ENCODE measurements at places on chromosomes 4 and X. TPM values are rescaled to one million over a fixed set of nuclear protein-coding genes. Genes with fewer than 3 reads are reported as not detected.
A peak's percentile ranks its signal among the peaks of the same experiment; 100 is the strongest.

The MAGEC3 gene
- total RNA-seq, result not detected

DNA sequence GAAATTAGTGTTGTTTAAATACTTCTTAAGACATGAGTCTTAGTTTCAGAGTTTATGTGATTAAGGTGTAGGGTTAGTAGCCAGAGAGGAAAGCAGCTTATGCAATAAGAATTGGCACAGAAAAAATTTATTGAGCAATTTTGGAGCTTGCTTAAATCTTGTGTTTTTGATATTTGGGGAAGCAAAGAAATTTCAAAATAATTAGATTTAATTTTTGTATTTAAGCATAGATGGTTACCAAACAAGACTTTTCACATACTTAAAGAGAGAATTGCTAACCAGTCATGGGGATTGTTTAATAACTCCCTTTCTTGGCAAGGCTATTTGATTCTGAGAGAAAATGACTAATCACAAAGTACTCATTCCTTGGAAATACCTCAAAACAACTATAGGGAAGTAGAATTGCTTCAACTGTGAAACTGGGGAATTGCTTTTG lies 202.0 kb upstream of the GRID2 start:
- H3K36me3 ChIP-seq, result no peaks in the 10 kb centered on the region
- DNase-seq, result no peak

- H3K27me3 ChIP-seq, result no peaks in the 10 kb centered on the region
- no peaks in the 10 kb centered on the region for H3K36me3 ChIP-seq
- no peak overlapping the region for H3K4me3 ChIP-seq
- H3K4me1 ChIP-seq, result peaks cover 41% of the 10 kb centered on the region
- DNase-seq, result no peak
- no peak overlapping the region for H3K27ac ChIP-seq
Measured at GRCh38 chrX:140180585-140180984, 215.3 kb upstream of the CXorf66 start.

The DKK2 gene
- not detected for total RNA-seq

The ETDA gene
- total RNA-seq, result not detected

The SEL1L3 gene
- 35.1 TPM for total RNA-seq

The LARP7 gene
- total RNA-seq, result 46.2 TPM

- H3K27ac ChIP-seq, result no peak overlapping the region
- DNase-seq, result no peak
- H3K27me3 ChIP-seq, result peaks cover 7% of the 10 kb centered on the region
- H3K4me1 ChIP-seq, result peaks cover 10% of the 10 kb centered on the region
- H3K4me3 ChIP-seq, result no peak overlapping the region
- H3K36me3 ChIP-seq, result peaks cover 3% of the 10 kb centered on the region
Measured at GRCh38 chrX:119389214-119389613, 9.9 kb upstream of the SLC25A43 start.

The RPS6KA6 gene
- total RNA-seq, result 13.1 TPM

- H3K27ac ChIP-seq, result no peak overlapping the region
- no peaks in the 10 kb centered on the region for H3K36me3 ChIP-seq
- DNase-seq, result no peak
Measured at GRCh38 chr4:76663824-76664223, 228.8 kb downstream of the SHROOM3 start.

The SLC9A7 gene
- 18.4 TPM for total RNA-seq

The CLGN gene
- total RNA-seq, result 3.4 TPM

The HTR2C gene
- 2.3 TPM for total RNA-seq

- no peaks in the 10 kb centered on the region for H3K27me3 ChIP-seq
- H3K4me1 ChIP-seq, result no peaks in the 10 kb centered on the region
- H3K27ac ChIP-seq, result no peak overlapping the region
- no peak overlapping the region for H3K4me3 ChIP-seq
- H3K36me3 ChIP-seq, result no peaks in the 10 kb centered on the region
Measured at GRCh38 chr4:36321176-36321575, 39.8 kb downstream of the DTHD1 start.

The UGT2B7 gene
- not detected for total RNA-seq

GRCh38 chr4:83917572-83917971 lies 381.7 kb downstream of the GPAT3 start:
- no peak for DNase-seq
- peaks cover 64% of the 10 kb centered on the region for H3K27me3 ChIP-seq
- 0 out of 2 replicates have a peak, but pooled peaks cover 3% of the 10 kb centered on the region for H3K36me3 ChIP-seq
- H3K4me1 ChIP-seq, result peaks cover 39% of the 10 kb centered on the region
- H3K4me3 ChIP-seq, result no peak overlapping the region

The C4orf50 gene
- total RNA-seq, result 0.17 TPM

GRCh38 chr4:1170156-1170975 lies 2.0 kb downstream of the SPON2 start:
- H3K4me3 ChIP-seq, result peak overlapping the region; percentile 27
- H3K4me1 ChIP-seq, result peaks cover 2% of the 10 kb centered on the region
- DNase-seq, result no peak

GRCh38 chr4:121112530-121112929 lies 40.2 kb upstream of the NDNF start:
- no peak overlapping the region for H3K27ac ChIP-seq
- H3K4me1 ChIP-seq, result peaks cover 4% of the 10 kb centered on the region
- H3K36me3 ChIP-seq, result no peaks in the 10 kb centered on the region
- DNase-seq, result no peak
- H3K4me3 ChIP-seq, result no peak overlapping the region

- peaks cover 4% of the 10 kb centered on the region for H3K27me3 ChIP-seq
- H3K4me1 ChIP-seq, result peaks cover 36% of the 10 kb centered on the region
- no peak overlapping the region for H3K27ac ChIP-seq
- H3K4me3 ChIP-seq, result peak overlapping the region; percentile 89
Measured at GRCh38 chr4:74037076-74037955, 1.2 kb downstream of the CXCL3 start.

GRCh38 chr4:158192439-158193158 lies 17.7 kb upstream of the TMEM144 start:
- H3K4me3 ChIP-seq, result no peak overlapping the region
- DNase-seq, result no peak
- H3K4me1 ChIP-seq, result no peaks in the 10 kb centered on the region
- H3K36me3 ChIP-seq, result no peaks in the 10 kb centered on the region
- H3K27me3 ChIP-seq, result no peaks in the 10 kb centered on the region
- no peak overlapping the region for H3K27ac ChIP-seq

DNA sequence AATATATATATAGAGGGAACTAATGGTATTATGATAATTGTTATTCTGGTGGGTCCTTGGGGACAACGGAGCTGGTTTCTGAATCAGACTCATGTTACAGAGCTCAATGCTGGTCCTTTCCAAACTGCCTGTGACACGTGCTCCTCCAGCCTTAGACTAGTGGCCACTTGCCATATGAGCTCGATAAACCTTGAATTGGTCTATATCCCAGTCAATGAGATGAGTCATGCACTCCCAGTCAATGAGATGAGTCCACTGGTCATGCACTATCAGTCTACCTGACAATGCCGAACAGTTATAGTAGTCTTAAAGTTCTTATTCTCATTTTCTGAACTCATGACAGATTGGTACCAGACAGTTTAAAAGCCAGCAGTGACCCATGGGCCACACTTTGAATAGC lies 325.2 kb downstream of the LDB2 start:
- no peak for DNase-seq
- no peak overlapping the region for H3K27ac ChIP-seq
- peaks cover 7% of the 10 kb centered on the region for H3K36me3 ChIP-seq
- no peaks in the 10 kb centered on the region for H3K4me1 ChIP-seq
- no peaks in the 10 kb centered on the region for H3K27me3 ChIP-seq

- H3K4me3 ChIP-seq, result no peak overlapping the region
- no peak for DNase-seq
- no peaks in the 10 kb centered on the region for H3K27me3 ChIP-seq
- no peak overlapping the region for H3K27ac ChIP-seq
Measured at GRCh38 chr4:24598025-24598424, 13.7 kb upstream of the DHX15 start.

The COX7B2 gene
- total RNA-seq, result not detected

GRCh38 chr4:144399927-144400326 lies 246.0 kb upstream of the HHIP start:
- H3K27ac ChIP-seq, result no peak overlapping the region
- peaks cover 5% of the 10 kb centered on the region for H3K4me1 ChIP-seq
- H3K36me3 ChIP-seq, result no peaks in the 10 kb centered on the region
- DNase-seq, result no peak
- H3K27me3 ChIP-seq, result no peaks in the 10 kb centered on the region

DNA sequence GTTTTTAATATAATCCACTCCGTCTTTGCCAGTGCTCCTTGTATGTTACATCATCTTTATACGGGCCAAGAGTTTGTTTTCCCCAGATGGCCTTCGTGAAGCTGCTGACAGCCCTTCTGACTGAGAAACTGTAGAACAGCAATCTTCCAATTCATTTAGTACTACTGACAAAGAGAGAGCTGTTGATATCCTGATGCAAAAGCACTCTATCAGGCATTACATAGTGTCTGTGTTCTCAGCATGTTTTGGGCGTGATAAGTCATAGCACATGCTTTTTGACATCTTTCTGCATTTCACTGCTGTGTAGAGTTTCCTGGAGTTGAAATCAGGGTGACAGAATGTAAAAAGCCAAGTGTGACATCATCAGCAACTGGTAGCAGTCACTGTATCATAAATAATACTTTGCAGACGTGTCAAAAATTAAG lies 746.3 kb upstream of the FAM241A start:
- H3K27me3 ChIP-seq, result no peaks in the 10 kb centered on the region
- no peak overlapping the region for H3K4me3 ChIP-seq
- no peaks in the 10 kb centered on the region for H3K4me1 ChIP-seq
- H3K27ac ChIP-seq, result no peak overlapping the region

The BGN gene
- total RNA-seq, result 3.2 TPM
